ENCODE measurements at places on chromosomes 5 and 9. TPM values are rescaled to one million over a fixed set of nuclear protein-coding genes. Genes with fewer than 3 reads are reported as not detected.

N4BP3 gene
- total RNA-seq = 32.1 TPM

EQTN gene
- not detected for total RNA-seq

RCL1 gene
- total RNA-seq = 34.5 TPM

TMEM215 gene
- 0.33 TPM for total RNA-seq

HAND1 gene
- total RNA-seq = not detected

HSPA5 gene
- 244 TPM for total RNA-seq

- H3K27ac ChIP-seq = no peak overlapping the region
- no peaks in the 10 kb centered on the region for H3K27me3 ChIP-seq
- peaks cover 10% of the 10 kb centered on the region for H3K4me1 ChIP-seq
- no peak overlapping the region for H3K4me3 ChIP-seq
- peaks cover 20% of the 10 kb centered on the region for H3K36me3 ChIP-seq
Measured at GRCh38 chr9:120846906-120847305, 4.2 kb upstream of the PSMD5 start.

- H3K4me1 ChIP-seq = no peaks in the 10 kb centered on the region
- H3K27me3 ChIP-seq = no peaks in the 10 kb centered on the region
- H3K27ac ChIP-seq = no peak overlapping the region
Measured at GRCh38 chr9:116005205-116005604, 148.4 kb upstream of the PAPPA start.

GRCh38 chr5:135979510-135979909, 24.7 kb upstream of the LECT2 start:
- no peak overlapping the region for H3K4me3 ChIP-seq
- H3K27me3 ChIP-seq = no peaks in the 10 kb centered on the region
- no peak for DNase-seq
- H3K27ac ChIP-seq = no peak overlapping the region

DNA sequence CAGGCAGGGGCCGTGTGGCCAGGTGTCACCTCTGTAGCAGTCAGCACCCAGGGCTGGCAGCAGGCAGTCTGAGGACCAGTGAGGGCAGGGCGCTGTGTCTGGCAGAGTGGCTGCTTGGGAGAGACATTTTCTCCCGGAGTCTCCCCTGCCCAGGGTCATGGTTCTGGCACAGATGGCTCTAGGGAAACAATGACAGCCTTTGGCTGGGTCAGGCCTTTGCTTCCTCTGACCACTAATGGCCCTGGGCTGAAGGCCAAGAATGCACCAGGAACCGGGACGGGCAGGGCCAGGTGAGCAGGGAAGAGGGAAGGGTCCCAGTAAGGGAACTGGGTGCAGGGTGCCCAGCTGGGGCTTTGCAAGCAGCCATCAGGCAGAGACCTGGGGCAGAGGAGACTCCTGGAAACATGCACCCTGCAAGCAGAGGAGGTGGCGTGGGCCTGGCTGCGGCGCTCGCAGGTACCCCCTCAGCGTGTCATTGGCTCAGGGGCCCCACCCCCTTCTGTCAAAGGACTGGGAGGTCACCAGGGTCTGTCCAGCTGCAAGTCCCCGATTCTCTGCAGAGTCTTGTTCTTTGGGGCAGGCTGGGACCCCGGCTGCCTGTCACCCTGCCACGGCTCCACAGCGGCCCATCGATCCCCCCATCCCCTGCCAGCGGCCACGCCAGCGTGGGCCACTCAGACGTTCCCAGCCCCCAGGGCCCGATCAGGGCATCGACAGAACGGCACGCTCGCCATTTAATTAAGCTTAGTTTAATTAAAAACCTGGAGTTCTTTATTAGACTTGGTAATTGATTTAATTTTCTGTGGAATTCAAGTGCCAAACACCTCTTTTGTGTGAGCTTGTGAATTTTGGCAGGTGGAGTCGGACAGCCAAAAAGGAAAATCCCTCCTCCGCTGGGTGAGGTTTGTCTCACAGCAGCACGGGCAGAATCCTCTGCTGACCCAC, 18.9 kb upstream of the TMEM250 start:
- H3K27me3 ChIP-seq = peaks cover 6% of the 10 kb centered on the region
- no peaks in the 10 kb centered on the region for H3K4me1 ChIP-seq
- H3K36me3 ChIP-seq = no peaks in the 10 kb centered on the region

DNA sequence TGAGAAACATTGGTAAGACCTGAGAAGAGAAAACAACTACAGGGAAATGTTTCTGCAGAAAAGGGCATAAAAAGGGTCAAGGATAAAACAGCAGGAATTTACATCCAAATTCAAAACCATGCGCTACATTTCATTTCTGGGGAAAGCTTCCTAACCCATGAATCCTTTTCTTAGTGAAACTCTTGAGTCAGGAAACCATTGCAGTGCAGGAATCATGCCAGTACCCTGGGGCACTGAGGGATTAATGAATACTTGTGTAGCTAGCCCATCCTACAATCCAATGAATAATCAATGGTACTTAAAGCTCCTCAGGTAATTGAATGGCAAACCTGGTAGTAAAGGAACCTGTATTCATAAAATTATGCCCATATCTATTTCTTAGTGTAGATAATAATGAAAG, 580.5 kb downstream of the TLE1 start:
- no peaks in the 10 kb centered on the region for H3K27me3 ChIP-seq
- no peak overlapping the region for H3K27ac ChIP-seq
- H3K36me3 ChIP-seq = no peaks in the 10 kb centered on the region
- no peak for DNase-seq
- no peak overlapping the region for H3K4me3 ChIP-seq

DNA sequence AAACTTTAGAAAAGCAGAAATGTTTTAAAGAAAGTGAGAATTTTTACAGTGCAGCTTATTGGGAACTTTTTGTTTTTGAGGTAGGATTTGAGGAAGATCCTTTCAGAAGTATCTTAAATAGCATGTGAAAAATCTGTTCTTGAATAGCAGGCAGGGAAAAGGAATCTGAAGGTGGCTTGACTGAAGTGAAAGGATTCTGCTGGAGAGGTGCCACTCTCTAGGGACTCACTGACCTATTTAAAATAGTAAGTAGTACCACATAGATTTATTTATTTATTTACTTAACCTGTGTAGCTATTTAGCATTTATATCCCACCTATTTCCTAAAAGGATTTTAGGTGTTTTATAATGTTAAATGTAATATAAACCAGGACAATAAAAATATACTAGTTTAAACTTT, 69.1 kb downstream of the NIPBL start:
- no peaks in the 10 kb centered on the region for H3K4me1 ChIP-seq
- H3K4me3 ChIP-seq = no peak overlapping the region
- no peaks in the 10 kb centered on the region for H3K27me3 ChIP-seq
- no peak for DNase-seq
- H3K36me3 ChIP-seq = no peaks in the 10 kb centered on the region
- H3K27ac ChIP-seq = no peak overlapping the region

GRCh38 chr5:96597438-96598020, 64.6 kb upstream of the CAST start:
- H3K4me1 ChIP-seq = no peaks in the 10 kb centered on the region
- no peaks in the 10 kb centered on the region for H3K36me3 ChIP-seq
- no peak overlapping the region for H3K4me3 ChIP-seq
- no peak overlapping the region for H3K27ac ChIP-seq
- H3K27me3 ChIP-seq = no peaks in the 10 kb centered on the region

DNA sequence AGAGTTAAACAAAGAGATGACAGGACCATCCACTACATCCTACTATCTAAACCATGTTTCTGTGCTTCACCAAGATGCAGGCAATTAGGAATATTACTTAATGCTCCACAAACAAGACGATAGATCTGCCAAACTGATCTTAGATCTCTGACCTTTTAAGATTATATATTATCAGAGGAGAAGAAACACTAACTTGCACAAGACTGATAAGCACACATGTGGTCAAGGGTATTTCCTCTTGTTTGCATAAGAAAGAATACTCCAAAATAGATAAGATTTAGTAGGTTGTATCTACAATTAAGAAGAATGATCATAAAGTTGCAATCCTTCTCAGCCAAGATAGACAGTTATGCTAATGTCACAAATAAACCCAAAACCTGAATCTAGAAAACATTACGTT, 601.0 kb upstream of the ACO1 start:
- no peak for DNase-seq
- no peaks in the 10 kb centered on the region for H3K27me3 ChIP-seq
- H3K27ac ChIP-seq = no peak overlapping the region
- no peaks in the 10 kb centered on the region for H3K4me1 ChIP-seq
- H3K36me3 ChIP-seq = peaks cover 32% of the 10 kb centered on the region
- H3K4me3 ChIP-seq = no peak overlapping the region

DNA sequence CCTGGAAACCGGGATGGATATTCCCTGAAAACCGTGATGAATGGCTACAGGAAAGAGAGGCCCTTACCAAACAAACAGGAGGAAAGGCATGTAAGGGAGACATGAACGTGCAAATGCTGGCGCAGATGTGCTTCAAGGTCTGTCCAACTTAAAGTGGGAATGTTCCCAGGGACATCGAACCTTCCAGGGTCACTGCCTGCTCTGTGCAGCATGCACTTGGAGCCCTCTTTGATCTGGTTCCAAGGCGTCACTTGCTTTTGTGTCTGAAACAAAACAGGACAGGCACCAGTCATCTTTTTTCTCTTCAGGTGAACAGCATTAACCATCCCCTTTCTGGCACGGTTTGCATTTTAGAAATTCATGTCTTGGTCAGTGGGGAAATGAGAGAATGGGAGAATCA, 479.4 kb downstream of the RASEF start:
- H3K4me3 ChIP-seq = no peak overlapping the region
- no peak for DNase-seq
- peaks cover 3% of the 10 kb centered on the region for H3K36me3 ChIP-seq
- H3K4me1 ChIP-seq = no peaks in the 10 kb centered on the region

DNA sequence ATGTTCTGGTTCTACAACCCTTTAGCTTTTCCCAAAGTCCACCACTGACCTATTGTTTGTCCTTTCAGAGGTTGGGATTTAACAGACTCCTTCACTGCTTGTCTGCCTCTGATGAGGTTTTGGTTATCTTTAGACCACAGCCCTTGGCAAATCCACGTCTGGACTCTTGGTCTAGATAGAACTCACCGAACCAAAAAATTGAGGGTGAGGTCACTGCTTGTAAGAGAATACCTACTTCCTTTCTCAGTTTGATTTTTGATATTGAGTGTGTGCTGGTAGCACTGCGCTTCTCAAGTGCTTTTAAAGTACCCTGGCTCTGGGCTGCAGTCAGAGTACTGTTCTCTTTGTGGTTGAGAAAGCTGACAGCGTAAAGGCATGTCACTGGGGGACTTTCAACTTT, 61.7 kb downstream of the JMY start:
- no peaks in the 10 kb centered on the region for H3K4me1 ChIP-seq
- H3K27me3 ChIP-seq = no peaks in the 10 kb centered on the region
- DNase-seq = no peak
- H3K36me3 ChIP-seq = peaks cover 19% of the 10 kb centered on the region

DNA sequence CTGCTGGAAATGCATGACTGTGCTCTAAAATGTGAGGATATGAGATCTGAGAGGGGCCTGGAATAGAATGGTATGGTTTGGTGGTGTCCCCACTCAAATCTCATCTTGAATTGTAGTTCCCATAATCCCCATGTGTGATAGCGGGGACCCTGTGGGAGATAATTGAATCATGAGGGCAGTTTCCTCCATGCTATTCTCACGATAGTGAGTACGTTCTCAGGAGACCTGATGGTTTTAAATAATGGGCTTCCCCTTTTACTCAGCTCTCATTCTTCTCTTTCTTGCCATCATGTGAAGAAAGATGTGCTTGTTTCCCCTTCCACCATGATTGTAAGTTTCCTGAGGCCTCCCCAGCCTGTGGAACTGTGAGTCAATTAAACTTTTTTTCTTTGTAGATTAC, 133.6 kb upstream of the ADAMTS16 start:
- no peak for DNase-seq
- H3K4me1 ChIP-seq = no peaks in the 10 kb centered on the region
- no peak overlapping the region for H3K27ac ChIP-seq
- no peaks in the 10 kb centered on the region for H3K27me3 ChIP-seq
- no peaks in the 10 kb centered on the region for H3K36me3 ChIP-seq

Measured in H9 (cell line).